NCI-H774 (cell line): ENCODE measurements at places on chromosomes 3 and 15.

DNA sequence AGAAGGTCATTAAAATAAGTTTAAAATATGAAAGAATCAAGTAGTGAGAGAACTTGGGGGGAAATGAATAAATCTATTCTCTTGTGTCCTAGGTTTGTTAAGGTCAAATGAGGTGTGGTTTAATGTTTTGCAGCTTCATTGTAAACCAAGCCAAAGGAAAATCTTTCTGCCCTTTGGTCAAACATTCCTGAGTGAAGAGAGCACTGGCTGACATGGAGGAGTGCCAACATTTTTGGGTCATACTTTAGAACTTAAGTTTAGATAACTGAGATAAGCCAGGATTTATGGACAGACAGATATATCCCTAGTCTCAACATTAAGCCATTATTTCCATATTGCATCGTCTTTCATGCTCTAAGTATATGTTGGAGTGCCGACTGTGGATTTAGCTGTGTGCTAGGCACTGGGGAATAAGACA lies 66.4 kb downstream of the PTPRG start:
- DNase-seq, result no peak

DNA sequence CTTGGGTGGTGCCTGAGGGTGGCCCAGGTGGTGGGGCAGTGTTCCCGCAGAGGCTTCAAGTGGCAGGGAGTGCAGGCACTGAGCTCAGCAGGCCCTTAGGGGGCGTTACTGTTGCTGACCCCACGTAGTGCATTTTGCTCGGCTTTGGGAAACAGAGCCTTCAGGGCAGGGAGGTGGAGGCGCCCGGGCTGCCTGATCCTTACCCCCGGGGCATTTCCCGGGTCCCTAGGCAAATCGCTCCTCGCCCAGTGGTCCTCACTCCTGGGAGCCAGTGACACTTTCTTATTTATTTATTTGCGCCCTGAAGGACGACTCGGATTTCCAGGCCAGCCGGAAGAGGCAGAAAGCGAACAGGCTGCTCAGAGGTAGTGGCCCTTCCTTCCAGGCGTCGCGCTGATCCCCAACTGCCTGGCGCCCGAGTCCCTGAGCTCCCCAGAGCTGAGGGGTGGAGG lies 10.1 kb upstream of the FOXB1 start:
- DNase-seq, result no peak

DNA sequence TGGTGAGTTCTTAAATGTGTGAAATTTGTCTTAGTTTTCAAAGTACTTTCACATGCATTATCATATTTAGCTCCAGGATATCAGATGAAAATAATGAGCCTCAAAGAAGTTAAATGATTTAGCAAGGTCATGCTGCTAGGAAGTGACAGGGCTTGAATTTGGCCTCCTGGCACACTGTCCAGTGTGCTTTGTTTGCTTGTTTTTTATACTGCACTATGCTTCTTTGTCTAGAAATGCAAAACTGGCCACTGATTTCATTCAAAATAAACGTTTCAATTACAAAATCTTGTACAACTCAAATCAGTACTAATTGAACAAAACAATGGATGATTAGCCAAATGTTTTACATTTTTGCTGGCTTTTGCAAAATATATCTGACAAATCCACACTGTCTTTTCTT lies 583.3 kb upstream of the CBLB start:
- DNase-seq, result no peak

- no peak for DNase-seq
Measured at GRCh38 chr3:5321666-5322340, 134.3 kb downstream of the EDEM1 start.

GRCh38 chr15:80484333-80484864 lies 80.2 kb downstream of the ARNT2 start:
- no peak for DNase-seq

GRCh38 chr3:13235897-13236296 lies 162.7 kb upstream of the IQSEC1 start:
- no peak for DNase-seq

DNA sequence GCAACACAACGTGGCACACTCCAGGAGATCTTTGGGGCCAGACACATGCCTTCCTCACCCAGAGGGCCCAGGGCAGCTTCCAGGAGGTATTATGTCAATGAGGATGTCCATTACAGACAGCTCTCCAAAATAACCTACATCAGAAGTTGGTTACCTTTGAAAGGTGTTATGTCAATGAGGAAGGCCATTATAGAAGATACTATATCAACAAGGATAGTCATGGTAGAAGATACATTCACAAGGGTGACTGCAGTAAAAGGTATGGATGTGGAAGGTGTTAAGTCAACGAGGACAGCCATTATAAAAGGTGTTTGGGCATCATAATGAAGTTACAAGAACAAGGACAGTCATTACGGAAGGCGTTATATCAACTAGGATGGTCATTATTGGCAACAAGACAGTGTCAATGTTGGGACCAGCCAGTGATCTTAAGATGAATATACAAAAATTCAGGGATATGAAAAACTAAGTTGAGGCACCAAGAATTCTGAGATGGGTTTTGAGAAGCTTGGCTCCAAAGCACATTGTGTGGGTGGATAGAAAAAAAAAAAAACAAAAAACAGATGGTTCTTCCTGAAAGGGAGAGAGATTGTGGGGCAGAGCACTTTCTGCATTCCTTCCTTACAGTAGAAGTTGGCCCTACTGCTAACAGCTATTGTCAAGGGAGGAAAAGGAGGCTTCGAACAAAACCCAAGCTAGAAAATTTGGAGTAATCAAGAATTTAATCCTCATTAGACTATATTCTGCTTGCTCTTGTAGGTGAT lies 11.2 kb downstream of the CDCP1 start:
- DNase-seq, result no peak

GRCh38 chr3:175212896-175213295 lies 353.8 kb downstream of the NAALADL2 start:
- DNase-seq, result no peak

- DNase-seq, result no peak
Measured at GRCh38 chr3:85533586-85533985, 574.8 kb downstream of the CADM2 start.

GRCh38 chr15:31160740-31161495 lies 59.4 kb upstream of the TRPM1 start:
- no peak for DNase-seq

DNA sequence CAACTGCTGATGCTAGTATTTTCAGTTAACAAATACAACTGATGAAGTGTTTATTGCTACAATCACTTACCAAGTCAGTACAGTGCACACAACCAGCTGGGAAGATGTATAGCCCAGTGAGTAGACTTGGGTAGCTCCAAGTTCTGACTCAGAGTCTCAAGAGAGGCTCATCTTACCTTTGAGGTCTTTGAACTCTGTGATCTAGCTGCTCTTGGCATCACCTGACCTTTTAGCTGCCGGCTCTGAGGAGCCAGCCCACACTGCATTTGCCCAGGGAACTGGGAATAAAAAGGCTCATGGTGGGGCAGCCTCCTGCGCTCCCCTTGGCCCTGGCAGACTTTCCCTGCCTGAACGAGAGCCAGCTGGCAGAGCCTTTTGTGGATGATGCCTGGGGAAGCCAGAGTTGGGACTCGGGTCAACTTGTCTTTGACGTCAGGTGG lies 82.6 kb downstream of the CEMIP start:
- DNase-seq, result no peak

GRCh38 chr3:122977746-122978466 lies 49.7 kb downstream of the SEMA5B start:
- peak; percentile 4 for DNase-seq

DNA sequence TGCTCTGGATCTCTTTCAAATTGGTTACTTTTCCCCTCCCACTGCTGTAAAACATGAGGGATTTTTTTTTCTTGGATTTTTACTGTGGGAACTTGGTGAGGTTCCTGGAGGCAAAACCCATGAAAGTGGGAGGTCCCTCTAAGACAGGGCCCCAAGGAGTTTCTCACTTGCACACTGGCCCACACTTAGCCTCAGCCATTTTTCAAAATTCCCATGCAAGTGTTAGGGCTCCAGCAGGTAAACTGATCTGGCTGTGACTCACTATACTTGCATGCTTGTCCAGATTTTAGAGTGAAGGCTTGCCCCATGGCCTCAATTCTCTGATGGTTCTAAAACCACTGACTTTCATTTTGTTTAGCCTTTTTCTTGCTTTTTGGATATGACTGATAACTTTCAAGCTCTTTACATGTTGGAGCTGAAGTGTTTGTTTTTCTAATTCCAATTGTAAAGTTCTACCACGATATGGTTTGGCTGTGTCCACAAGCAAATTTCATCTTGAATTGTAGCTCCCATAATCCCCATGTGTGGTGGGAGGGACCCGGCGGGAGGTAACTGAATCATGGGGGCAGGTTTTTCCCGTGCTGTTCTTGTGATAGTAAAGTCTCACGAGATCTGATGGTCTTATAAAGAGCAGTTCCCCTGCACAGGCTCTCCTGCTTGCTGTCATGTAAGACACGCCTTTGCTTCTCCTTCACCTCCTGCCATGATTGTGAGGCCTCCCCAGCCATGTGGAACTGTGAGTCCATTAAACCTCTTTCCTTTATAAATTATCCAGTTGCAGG lies 37.7 kb downstream of the MCCC1 start:
- no peak for DNase-seq

DNA sequence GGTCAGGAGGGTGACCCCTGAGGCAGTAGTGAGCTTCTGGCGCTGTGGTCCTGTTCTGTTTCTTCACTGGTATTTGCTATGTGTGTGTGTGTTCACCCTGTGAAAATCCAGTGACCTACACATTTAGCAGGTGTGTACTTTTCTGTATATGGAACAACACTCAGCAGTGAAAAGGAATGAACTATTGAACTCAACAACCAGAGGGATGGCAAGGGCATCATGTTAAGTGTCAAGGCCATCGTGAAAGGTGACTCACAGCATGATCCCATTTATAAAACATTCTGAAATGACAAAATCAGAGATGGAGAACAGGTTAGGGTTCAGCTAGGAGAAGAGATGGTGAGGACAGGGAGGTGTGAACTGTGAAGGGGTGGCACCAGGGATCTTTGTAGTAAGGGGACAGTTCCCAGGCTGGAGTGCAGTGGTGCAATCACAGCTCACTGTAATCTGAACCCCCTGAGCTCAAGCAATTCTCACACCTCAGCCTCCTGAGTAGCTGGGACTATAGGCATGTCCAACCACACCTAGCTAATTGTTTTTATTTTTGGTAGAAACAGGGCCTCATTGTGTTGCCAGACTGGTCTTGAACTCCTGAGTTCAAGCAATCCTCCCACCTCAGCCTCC lies 10.0 kb upstream of the RAB43 start:
- DNase-seq, result no peak

GRCh38 chr3:23017801-23018200 lies 185.3 kb upstream of the UBE2E2 start:
- DNase-seq, result no peak

GRCh38 chr3:113293348-113293747 lies 82.0 kb downstream of the BOC start:
- no peak for DNase-seq

GRCh38 chr3:30193625-30194044 lies 412.8 kb upstream of the TGFBR2 start:
- no peak for DNase-seq

GRCh38 chr3:31960793-31961431 lies 20.1 kb downstream of the OSBPL10 start:
- no peak for DNase-seq

DNA sequence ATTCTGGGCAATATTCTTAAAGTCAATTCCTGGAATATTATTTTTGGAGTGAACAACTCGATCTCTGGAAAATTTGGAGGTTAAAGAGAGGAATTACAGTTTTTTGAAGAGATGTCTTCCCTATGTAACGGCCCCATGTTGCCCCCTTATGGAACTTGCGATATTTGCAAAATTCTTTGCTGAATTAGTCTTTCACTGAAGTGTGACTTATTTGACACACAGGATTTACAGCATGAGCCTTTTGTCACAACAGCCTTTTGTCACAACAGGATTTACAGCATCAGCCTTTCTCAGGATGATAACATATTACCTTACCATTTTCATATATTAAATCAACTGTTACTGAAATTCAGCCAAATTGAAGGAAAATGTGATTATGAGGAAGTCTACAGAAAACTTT lies 37.8 kb upstream of the SPTSSB start:
- no peak for DNase-seq

GRCh38 chr3:173709026-173709425 lies 311.5 kb downstream of the NLGN1 start:
- DNase-seq, result no peak

GRCh38 chr15:51186891-51187290 lies 92.2 kb upstream of the TNFAIP8L3 start:
- no peak for DNase-seq

DNA sequence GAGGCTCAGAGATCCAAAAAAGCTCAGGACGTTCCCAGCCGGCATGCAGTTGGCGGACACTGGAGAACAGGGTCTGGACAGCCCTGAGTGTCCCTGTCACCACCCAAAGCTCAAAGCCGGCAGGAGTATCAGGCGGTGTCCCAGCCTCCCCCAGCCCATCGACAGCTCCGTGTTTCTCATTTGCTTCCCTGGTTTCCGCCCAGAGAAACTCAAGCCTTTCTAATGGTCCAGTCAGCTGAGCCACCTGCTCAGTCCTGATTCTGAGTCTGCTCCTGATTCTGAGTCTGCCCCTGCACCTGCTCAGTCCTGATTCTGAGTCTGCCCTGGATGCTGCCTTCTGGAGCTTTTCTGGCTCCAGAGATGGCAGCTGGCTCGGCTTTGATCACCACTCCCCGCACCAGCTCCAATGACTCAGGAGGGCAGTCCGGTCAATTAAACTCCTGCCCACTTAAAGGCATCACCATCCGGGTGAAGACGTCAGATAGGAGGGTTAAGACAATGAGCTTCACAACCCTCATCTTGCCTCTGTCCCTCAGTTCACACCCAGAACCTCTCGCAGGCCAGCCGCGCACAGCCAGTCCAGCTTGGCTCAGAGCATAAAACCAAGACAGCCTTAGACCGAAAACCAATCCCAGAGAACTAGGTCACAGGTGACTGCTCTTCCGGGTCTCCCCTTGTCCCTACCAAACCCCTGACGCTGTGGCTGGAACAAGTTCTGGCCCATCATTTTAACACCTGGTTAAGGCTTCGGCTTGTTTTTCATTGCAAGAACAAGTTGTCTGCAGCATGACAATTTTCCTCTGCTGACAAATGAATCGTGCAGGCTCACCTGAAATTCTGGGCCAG lies 6.8 kb downstream of the PCSK6 start:
- DNase-seq, result no peak

- no peak for DNase-seq
Measured at GRCh38 chr3:64445109-64445943, 220.1 kb upstream of the PRICKLE2 start.
